ENCODE measurements at places on chromosomes 3 and 15. TPM values are rescaled to one million over a fixed set of nuclear protein-coding genes. Genes with fewer than 3 reads are reported as not detected.

GRCh38 chr15:77028451-77029165, 33.7 kb downstream of the PSTPIP1 start:
- peak; percentile 9 for DNase-seq

DNA sequence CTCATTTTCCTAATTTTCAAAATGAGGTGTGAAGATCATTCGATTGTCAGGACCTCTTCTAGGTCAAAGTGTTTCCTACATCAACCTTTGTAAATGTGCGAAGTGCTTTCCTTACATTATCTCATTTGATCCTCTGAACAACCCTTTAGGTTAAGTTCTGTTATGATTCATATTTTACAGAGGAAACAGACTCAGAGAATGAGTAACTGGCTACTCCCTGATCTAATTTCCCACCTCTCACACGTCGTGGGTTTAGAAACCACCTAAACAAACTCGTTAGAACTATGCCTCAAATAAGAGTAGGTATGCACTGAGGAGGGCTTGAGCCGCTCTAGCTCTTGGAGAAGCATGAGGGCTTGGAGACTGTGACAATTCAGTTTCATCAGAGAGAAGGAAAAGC, 148.6 kb downstream of the CD47 start:
- DNase-seq = no peak

- DNase-seq = no peak
Observed at GRCh38 chr3:56997041-56997440, 63.4 kb upstream of the SPATA12 start.

LDHAL6B gene
- not detected for total RNA-seq

FGF7 gene
- 37.1 TPM for total RNA-seq

All from left cardiac atrium (tissue), 4 donors.